ENCODE measurements at places on chromosomes 16 and 17.

DNA sequence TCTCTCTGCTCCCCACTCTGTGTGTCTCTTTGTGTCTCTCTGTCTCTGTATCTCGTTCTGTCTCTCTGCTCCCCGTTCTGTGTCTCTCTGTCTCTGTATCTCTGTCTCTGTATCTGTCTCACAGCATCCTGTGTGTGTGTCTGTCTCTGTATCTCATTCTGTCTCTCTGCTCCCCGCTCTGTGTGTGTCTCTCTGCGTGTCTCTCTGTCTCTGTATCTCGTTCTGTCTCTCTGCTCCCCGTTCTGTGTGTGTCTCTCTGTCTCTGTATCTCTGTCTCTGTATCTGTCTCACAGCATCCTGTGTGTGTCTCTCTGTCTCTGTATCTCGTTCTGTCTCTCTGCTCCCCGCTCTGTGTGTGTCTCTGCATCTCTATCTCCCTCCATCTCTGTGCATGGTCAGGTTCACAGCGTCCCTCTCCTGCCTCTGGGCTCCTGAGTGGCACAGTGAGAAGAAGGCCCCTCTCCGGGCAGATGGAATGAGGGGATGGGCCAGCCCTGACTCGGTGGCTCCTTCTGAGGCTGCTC, 38.9 kb upstream of the CIBAR2 start:
- DNase-seq, result no peak

GRCh38 chr16:54381601-54382313, 95.2 kb upstream of the IRX3 start:
- no peak for DNase-seq

DNA sequence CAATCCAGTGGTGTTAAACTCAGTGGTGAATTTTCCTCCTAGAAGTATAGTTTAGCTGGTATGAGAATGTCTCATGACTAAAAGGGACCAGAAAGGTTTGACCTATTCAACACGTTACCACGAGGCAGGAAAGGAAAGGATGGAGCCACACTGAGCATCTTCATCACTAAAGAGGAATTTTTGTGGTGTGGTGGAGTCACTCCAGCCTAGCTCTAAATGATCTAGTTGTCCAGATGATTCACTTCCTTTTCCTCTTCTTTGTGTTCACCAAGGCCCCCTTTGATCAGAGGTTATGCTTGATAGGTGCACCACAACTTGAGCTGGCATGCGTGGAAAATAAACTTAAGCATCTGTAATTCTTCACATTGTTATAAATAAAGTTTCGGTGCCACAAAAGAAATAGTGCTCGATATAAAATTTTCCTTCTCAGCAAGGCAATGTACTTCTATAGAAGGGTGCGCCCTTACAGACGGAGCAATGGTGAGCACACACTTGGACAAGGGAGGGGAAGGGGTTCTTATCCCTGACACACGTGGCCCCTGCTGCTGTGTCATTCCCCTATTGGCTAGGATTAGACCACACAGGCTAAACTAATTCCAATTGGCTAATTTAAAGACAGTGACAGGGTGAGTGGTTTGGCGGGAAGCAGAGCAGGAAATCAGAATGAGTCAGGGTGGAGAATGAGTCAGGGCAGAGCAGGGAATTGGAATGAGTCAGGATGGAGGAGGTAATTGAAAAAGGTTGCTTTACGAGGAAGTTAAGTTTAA, 254.6 kb downstream of the HS3ST3A1 start:
- DNase-seq, result no peak

- DNase-seq, result no peak
These were observed 13.8 kb upstream of the KRTAP9-2 start for GRCh38 chr17:41212524-41213169.

DNA sequence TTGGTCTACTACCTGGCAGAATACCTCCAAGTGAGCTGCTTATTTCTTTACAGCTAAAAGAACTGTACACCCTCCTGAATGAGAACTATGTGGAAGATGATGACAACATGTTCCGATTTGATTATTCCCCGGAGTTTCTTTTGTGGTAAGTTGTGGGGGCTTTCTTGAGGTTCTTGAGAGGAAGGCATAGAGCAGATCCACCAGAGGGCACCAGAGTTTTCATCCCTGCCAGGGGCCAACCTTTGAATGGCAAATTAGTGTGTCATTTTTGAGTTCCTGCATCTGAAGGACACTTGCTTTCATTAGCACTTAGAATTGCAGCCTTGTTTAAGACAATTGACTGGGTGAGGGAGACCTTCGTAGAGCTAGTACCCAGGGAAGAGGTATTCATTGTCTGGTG, 35.0 kb downstream of the NMT1 start:
- DNase-seq, result no peak

DNA sequence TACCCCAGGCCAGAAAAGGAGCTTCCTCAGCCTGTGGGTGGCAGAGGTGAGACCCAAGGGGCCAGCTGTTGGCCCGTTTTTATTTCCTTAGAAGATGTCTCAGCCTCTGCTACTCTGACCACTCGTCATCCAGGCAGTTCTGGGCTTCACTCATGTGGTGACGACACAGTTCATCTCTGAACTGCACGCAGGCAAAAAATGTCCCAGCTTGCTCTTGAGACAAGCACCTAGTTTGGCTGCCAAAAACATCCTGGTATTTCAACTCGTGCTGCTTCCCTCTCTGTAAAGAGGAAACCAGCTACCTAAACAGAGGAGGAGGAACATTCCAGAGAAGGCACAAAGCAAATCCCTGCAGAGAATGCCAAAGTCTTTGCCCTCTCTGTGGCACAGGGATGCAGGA, 125.7 kb downstream of the XYLT1 start:
- no peak for DNase-seq

- no peak for DNase-seq
These were observed 48.4 kb upstream of the CRYM start for GRCh38 chr16:21326459-21326858.

DNA sequence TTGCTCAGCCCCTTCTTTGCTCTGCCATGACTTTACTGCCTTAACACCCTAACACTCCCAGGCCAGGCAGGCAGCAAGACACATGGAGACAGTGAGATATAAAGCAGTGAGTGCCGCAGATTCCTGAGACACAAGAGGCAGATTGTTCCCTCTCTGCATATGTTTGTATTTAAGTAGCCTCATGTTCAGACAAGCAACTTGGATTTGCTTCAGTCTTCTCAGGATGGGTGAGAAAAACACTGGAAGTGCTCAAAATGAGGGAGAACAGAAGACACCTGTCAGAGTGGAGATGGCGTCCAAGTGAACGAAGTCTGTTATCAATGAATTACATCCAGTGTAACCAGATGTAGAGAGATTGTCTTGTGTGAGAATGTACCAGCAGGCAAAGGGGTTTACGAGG, 86.8 kb downstream of the CES1 start:
- DNase-seq, result no peak

DNA sequence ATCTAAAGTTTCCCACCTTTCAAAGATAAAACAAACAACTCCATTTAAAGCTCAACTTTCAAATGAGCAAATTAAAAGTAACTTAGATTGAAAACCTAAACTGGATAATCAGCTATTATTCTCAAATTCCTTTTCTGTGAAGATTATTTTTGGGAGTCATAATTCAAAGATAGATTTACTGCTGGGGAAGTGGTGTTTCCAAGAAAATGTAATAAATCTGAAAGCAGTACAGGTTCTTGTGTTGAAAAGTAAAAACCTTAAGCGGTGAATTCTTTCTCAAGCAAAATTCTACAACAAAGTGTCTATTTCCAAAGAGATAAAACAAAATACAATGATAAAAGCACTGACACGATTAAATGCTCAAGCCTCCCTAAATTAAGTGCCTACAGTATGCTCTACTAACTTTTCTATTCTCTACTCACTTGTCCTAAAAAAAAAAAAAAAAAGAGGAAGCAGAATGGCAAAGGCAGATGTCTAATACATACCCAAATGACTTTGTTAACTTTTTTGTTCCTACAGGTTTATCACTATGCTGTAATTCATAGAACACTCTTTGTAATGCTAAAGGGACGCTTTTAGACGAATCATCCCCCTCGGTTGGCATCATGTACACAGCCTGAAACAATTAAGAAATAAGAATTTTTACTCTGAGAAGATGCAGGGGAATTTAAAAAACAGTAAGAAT, 34.5 kb downstream of the LITAFD start:
- no peak for DNase-seq

DNA sequence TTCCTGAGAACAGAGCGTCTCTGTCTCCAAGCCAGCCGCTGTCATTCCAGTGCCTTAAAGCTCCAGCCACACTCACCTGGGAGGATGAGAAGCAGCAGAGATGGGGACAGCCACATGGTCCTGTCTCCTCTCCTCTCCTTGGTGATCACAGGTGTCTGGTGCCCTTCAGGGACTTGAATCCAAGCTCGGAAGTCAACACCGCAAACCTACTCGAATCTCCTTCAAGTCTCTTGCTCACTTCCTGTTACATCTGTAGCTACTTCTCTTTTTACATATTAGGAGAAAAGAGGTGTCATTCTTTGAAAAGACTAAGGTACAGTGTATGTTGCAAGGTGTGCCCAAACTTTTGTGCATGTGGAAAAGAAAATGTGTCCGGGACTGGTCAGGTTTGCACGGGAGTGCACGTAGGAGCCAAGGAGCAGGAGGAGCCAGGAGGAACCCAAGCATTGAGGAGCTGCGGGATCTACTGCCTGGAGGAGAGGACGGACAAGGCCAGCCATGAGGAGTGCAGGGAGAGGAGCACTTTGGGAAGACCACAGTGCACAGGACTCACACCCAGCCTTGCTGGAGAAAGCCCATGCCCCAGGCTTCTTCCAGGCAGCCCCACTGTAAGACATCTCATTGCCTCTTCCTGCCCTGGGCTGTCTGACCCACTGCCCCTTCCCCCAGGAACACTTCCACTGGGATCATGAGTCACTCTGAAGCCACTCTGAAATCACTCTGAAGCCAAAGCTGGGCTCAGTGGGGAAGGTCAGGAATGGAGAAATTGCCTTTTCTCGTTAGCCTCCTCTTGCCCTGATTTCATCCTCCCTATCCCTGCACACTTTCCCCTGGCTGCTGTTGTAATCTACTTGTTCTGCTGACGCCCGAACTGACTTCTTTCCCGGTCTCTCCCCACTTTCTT, at the start of gene CD300LD:
Gene CD300LD (minus strand): TSS at position 197 of the 904 bp plus-strand sequence. CDS start 81 bp downstream, at position 116.
- no peak for DNase-seq

DNA sequence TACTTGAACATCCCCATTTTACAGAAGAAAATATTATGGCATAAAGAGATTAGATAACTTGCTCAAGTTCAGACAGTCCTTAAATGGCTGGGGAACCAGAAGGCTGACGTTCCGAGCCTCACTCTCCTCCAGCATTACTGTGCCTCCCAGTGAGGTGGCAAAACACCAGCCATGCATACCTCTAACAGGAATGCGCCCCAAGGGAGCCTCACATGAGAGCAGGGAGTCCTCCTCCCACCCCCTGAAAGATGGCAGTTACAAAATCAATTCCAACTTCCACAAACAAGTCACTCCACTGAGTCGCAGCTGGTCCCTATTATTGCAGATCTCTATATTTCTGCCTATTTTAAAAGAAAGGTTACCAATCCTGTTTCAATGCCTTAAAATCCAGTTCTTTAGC, 55.5 kb downstream of the ANKFY1 start:
- no peak for DNase-seq

- DNase-seq, result no peak
These were observed 20.7 kb upstream of the GSG1L start for GRCh38 chr16:28084209-28084608.

- no peak for DNase-seq
These were observed 2.1 kb downstream of the NLGN2 start for GRCh38 chr17:7409716-7410115.
